Stimulated activated CD8-positive, alpha-beta memory T cell treated with anti-CD3 and anti-CD28 coated beads, Interleukin-7, amount 100 ng/mL, for 4 hours (primary cell): ENCODE measurements at places on chromosomes 6 and 20.

DNA sequence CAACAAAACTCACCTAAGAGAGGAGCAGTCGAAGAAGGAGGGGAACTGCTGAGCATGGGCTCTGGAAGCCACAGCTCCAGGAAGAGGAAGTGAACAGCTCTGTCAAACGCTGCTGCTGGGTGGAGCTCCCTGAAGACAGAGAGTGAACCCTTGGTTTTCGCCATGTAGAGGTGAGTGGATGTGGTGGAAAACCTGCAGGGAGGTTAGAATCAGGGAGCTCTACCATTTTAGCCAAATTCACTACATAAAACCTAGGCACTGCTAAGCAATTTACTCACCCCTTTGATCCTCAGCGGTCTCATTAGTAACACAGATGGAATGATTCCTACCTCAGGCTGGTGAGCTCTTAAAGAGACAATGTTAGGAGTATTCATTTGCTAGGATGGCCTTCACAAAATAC is 19.4 kb upstream of the TFAP2A start:
- DNase-seq: no peak

DNA sequence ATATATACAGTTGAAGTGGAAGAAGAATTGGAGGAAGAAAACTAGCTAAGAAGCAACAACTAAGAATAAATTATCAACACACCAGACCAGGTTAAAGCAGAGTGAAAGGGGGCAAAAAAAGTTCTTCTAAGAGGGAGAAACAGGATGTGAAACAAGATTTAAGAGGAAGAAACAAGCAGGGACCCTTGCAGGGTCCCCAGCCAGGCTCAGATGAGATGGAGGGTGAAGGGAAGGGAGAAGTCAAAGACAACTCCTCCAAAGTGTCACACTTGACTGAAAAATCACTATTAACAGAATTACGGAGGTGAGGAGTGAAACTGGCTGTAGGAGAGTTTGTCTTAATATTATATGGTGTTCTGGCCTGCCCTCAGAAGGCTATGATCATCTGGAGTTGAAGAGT is 65.4 kb downstream of the MTFR2 start:
- no peak for DNase-seq

DNA sequence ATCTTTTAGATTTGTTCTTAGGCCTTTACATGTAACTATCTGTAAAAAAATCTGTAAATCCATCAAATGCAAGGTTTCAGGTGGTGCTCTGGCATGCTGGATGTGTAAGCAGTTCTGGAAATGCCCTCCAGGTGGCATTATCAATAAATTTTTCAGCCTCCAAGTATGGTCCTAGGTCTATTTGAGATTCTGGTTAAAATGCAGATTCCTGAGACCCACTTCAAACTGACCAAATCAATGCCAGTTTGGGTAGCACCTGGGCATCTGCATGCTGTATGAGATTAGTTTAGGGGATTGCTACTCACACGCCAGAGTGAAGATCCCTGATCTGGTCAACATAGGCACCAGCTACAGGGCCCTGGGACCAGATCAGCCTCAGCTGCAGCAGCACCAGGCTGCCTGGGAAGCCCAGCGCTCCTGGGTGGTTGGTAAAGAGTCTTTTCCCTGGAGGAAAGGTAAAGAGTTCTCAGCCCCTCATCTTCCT is 507.3 kb upstream of the CITED2 start:
- DNase-seq: no peak

GRCh38 chr6:163348789-163349680 is 65.5 kb upstream of the QKI start:
- DNase-seq: no peak

GRCh38 chr6:159062564-159062945 is 17.8 kb upstream of the TAGAP start:
- peak; percentile 40 for DNase-seq

DNA sequence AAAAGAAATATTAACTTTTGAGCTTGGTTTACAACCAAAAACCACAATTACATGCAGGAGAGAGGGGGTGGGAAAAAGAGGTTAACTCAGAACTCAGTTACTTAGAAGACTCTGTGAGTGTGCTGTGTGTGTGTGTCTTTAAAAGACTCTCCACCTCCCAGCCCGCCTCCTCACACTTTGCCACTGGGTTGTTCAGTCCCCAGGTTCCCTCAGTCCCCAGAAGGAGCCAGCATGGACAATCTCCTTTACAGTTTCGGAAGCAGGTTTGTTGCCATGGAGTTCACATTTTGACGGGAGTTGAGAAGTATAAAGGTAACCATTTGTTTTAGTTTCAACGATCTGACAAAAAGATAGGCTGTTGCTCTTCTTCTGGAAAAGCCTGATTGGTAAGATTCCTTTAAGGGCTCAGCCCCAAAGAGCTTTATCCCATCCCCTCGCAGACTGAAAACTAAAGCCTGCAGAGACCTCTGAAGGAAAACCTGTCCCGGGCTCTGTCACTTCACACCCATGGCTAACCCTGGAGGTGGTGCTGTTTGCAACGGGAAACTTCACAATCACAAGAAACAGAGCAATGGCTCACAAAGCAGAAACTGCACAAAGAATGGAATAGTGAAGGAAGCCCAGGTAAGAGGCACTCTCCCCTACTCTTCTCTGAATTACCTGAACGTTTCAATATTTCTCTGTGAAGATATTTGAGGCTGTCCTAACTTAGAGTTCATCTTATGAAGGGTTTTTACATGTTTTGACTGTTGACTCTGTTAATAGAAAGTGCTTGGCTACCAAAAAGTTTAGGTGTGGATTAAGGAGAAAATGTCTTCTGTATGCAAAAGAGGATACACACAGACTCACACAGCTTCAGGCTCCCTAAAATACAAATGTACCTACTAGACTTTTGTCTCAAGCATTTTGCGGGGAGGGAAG is at the start of gene SPTLC3:
SPTLC3 (plus strand) TSS at position 212 of the 921 bp plus-strand sequence; CDS start at position 508, 296 bp downstream.
- DNase-seq: no peak

GRCh38 chr6:122429323-122429722 is 29.9 kb downstream of the HSF2 start:
- DNase-seq: no peak

DNA sequence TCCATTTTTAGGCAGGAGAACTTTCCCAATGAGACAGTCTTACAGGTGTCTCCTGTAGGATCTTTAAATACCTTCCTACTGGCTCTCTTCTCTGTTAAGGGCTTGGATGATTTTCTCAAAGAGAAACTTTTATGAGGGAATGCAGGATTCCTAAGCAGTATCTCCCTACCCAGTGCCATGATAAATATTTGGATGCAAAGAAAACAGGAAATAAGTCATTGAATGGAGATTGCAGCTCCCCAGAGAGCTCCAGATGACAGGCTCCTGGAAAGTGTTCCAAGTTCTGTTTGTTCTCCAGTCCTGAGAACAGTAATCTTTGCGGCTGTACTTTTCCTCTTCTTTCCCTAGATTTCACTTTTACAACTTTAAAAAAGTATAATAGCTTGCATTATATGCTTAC is 2.4 kb upstream of the SCGN start:
- DNase-seq: no peak

GRCh38 chr6:96913621-96914020 is 10.9 kb upstream of the KLHL32 start:
- no peak for DNase-seq

DNA sequence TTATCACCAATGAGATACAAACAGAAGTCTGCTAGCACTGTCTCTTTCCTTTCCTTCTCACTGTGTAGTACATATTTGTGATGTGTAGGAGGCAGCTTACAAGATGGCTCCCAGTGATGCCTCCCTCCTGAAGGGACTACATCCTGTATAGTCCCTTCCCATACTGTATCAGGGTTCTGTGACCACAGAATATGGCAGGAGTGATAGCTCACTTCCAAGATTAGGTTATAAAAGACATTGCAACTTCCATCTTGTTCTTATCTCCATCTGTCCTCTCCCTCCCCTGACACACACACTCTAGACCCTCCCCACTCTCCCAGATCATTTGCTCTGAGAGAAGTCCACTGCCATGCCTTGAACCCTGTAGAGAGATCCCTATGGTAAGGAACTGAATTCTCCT is 38.0 kb downstream of the SESN1 start:
- no peak for DNase-seq

- peak; percentile 20 for DNase-seq
Observed at GRCh38 chr6:99520855-99521632, 5.8 kb upstream of the USP45 start.

DNA sequence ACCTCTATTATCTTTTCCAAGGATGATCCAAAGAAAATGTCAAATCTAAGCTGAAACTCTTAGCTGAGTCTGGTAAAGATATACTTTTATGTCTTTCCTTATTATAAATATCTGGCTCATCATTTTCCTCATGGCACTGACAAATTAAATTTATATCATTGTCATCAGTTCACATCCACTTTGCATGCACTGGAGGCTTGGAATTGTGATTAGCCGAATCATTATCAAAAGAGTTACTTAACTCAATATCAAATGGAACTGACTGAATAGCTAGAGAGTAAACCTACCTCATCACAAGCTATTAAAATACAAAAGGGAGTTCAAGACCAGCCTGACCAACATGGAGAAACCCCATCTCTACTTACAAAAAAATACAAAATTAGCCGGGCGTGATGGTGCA is 713.9 kb upstream of the MARCKS start:
- no peak for DNase-seq

GRCh38 chr6:165519316-165519715 is 143.7 kb downstream of the PDE10A start:
- no peak for DNase-seq

- DNase-seq: no peak
Observed at GRCh38 chr20:61951695-61952533, 113.8 kb downstream of the TAF4 start.

DNA sequence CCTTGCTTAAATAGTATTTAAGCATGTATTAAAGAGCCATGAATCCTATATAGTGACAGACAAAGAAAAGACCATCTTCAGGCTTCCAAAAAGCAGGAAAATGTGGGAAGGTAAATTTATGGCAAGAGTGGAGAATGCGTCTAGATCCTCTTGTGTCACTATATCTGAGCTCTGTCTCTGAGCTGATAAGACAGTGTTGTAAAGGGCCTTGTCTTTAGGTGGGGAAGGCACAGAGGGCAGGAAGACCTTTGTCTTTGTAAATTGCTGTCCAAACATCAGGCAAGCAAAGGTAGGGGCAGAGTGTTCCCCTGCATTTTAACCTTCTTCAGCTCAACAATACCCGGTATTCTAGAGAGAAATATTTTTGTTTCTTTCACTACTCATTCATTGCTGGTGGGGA is 33.9 kb upstream of the MBOAT1 start:
- DNase-seq: no peak
